Left cardiac atrium (tissue), 4 donors: ENCODE measurements at places on chromosomes 3 and 15.

DNA sequence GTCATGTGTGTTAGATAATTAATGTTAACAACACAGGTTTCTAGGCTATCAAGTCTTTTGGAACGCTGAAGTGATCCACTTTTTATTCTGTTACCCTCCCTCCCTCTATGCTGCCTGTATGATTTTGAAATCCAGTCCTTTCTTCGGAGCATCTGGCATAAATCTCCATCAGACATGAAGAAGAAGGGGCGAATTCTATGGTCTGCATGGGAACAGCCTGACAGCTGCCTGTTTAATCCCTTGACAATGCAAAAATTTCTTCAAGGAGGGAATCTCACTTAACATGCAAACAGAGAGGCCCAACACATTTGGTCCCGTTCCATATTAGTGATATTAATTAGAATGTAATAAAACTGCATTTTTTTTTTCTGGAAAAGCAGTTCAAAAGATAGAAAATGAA, 145.2 kb downstream of the VGLL3 start:
- no peak for DNase-seq

DNA sequence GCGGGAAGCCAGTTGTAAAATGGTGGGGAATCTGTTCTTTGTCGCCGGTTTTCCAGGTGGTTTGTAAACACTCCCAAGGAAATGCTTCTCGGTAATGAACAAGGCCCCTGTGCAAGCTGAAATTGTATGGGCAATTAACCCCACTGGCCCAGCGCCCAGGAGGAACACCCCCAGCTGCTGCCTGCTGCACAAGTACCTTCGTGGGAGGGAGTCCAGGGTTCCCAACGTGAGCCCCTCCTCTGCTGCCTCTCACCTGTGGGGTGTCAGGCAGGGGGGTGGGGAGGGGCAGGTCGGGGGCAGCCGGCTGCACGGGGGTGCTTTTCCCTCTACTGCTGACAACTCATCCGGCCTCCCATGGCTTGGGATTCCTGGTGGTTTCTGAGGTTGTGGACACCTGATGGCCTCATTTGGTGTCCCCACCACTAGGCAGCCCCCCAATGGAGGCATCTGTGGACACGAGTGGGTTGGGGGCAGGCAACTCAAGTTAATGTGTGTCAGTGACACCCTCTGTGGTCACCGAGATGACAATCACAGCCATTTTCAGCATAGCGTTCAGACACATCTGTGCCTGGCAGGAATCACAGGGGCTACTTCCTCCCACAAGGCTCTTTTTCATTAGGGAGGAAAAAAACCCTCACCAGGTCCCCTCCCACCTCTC, 35.6 kb upstream of the PRR23E start:
- DNase-seq, result no peak

- no peak for DNase-seq
Observed at GRCh38 chr15:71683411-71684274, 126.7 kb upstream of the NR2E3 start.

DNA sequence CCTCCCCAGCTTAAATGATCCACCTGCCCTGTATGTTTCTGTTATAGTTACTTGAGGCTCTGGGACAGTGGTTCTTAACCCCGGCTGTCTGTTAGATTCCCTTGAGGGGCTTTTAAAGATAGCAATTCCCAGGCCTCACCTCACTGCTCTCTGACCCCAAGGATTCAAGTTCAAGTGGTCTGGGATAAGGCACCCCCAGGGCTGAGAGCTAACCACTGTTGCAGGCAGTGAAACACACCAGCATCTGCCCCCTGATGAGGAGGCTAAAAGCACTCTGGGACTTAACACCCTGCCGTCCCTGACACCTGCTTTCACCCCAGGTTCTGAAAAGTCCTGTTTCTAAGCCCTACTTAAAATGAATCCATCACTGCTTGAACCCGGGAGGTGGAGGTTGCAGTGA, 103.7 kb downstream of the LRRK1 start:
- no peak for DNase-seq

DNA sequence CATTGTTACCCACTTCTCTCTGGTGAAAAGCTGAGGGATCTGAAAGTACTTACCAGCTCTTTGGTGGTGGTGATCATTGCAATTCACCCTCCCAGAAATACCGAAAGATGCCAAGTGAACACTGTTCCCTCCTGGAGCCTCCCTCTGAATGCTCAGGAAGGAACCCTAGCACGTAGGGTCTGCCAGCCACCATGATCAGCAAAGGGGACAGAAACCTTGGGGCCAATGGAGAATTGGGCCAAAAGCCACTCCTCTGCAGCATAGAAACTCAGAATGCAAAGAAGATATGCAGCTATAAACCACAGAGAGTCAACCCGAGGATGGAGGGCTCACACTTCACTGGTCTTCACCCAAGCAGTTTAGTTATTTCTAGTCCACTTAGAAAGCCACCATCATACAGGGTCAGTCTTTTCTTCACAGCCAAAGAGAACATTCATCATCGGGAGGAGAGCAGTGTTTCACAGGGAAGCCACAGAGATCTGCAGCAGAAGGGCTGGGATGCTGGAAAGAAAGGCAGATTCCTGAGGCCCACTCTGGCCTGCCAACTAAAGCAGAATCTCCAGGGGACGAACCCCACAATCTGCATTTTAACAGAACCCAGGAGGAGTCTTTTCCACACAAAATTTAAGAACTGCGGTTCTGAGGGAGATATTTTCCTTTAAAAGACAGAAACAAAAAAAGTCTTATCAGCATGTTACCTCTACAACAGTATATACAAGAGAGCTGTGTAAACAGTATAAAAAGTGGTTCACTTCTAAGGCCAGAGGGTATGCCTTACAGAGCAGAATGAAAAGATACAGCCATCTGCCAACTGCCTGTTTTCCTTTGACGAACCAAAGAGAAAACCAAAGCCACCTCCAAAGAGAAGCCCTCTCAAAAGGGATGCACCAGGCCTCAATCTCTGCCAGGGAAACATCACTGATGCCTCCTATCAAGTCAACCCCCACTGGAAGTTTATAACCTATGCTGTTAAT, 11.3 kb downstream of the TBC1D2B start:
- DNase-seq, result no peak

DNA sequence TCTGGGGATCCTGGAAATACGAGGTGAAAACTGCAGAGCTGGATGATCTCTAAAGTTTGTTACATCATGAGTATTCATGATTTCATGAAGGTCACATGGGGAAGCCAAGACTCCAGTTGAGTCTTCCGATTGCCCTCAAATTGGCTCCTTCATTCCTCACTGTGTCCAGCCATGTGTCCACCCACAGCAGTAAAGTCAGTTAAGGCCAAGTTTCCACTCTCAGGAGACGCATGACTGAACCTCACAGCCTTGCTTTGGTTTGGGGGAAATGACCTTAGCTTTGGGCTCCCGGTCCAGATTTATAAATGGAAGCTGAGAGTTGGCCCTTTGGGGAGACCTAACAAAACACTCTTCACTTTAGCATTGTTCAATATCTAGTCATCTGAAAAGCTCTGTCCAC, 289.7 kb upstream of the MCTP2 start:
- DNase-seq, result no peak

- DNase-seq, result no peak
Observed at GRCh38 chr3:149160754-149161300, 31.4 kb downstream of the HPS3 start.

GRCh38 chr3:135237371-135238143, 442.5 kb downstream of the EPHB1 start:
- DNase-seq, result no peak

DNA sequence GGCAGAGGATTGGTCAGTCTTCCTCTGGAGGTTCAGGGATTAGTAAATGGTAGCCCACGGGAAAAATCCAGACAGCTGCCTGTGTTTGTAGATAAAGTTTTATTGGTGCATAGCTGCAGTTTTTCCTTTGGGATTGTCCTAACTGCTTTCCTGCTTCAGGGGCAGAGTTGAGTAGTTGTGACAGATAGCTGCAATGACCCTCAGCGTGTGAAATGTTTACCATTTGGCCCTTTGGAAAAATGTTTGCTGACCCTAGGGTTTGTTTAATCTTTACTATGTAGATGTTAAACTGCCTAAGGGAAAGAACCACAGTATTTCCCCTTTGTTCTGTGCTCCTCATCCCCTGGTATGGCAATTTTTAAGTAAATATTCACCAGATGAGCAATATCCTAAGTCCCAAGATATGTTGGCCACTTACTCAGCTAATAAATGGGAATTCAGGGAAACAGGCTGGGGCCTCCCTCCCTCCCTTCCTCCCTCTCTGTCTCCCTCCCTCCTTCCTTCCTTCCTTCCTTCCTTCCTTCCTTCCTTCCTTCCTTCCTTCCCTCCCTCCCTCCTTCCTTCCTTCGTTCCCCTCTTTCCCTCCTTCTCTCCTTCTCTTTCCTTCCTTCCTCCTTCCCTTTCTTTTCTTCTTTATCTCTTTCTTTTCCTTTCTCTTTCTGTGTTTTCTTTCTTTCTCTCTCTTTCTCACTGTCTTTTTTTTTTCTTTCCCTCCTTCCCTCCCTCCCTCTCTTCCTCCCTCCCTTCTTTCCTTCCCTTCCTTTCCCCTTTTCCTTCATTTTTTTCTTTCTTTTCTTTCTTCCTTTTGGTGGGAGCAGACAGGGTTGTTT, 234.6 kb upstream of the BHLHE40 start:
- DNase-seq, result no peak

DNA sequence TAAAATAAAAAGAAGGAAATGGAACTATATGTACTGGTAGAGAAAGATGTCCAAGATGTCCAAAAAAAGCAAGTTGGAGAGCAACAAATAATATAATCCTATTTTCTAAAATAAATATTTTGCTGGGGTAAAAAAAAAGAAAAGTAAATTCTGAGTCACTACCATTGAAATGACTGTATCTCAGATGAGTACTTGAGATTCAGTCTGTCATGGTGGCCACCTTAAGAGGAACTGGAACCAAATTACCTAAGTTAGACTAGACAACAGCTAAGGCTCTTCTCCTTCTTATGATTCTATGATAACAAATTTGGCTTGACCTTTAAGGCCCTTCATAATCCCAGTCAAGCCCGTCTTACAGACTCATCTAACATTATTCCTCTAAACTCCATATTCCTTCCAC, 270.6 kb upstream of the HES1 start:
- DNase-seq, result no peak

DNA sequence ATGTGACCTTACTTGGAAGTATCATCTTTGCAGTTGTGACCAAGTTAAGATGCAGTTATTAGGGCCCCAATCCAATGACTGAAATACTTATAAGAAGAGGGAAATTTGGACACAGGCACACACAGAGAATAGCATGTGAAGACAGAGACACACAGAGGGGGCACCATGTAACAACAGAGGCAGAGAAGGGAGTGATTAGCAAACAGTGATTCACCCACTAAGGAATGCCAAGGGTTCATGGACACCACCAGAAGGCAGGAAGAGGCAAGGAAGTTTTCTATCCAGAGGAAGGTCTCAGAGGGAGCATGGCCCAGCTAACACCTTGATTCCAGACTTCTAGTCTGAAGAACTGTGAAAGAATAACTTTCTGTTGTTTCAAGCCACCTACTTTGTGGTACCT, 25.0 kb downstream of the SIDT1 start:
- no peak for DNase-seq

DNA sequence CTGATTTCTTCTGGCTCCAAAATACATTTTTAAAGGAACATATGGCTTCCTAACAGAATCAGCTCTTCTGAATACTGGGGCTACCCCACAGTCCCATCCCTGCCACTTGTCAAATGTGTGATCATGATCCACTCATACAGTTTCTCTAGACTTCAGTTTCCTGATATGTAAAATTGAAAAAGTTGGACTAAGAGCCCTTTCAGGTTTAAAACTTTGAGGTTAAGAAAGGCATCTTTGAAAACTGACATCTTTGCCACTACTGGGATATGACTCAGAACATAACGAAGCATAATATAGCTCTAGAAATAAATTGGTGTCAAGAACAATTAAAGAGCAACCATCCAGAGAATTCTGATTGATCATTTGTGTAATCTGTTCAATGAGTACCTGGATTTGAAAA, 248.3 kb downstream of the IL5RA start:
- DNase-seq, result no peak

DNA sequence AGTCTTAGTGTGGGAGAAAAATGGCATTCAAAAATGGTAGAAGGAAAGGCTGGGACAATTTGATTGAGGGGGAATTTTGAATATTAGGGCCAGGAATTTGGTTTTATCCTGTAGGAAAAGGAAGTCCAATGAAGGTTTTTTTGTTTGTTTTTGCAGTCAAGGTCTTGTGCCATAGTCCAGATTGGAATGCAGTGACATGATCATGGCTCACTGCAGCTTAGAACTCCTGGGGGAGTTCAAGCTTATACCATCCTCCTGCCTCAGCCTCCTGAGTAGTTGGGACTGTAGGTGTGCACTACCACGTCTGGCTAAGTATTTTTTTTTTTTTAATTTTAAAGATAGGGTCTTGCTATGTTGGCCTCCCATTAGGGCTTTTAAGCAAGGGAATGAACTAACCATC, 2.6 kb upstream of the SLC6A11 start:
- no peak for DNase-seq

DNA sequence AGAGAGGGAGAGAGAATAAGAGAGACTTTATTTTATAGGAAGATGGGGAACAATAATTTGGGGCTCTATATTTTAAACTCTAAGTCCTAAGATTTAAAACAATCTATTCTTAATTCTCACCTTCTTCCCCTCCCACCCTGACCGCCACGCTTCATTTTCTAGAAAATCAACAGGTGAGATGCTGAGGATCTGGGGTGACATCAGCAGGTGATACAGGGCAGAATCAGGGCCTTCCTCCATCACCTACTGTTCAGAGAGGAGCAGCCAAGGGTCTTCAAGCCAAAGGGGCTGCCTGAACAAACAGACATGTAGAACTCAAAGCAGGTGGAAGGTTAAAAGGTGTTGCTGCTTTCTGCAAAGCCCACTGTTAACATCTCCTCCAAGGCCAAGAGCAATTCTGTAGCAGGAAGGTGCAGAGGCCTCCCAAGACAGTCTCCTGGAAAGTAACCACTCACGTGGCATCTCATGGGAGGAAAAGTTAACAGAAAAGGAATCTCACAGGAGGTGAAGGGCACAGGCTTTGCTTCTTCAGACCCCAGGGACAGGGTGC, 183.6 kb upstream of the TLE3 start:
- no peak for DNase-seq

DNA sequence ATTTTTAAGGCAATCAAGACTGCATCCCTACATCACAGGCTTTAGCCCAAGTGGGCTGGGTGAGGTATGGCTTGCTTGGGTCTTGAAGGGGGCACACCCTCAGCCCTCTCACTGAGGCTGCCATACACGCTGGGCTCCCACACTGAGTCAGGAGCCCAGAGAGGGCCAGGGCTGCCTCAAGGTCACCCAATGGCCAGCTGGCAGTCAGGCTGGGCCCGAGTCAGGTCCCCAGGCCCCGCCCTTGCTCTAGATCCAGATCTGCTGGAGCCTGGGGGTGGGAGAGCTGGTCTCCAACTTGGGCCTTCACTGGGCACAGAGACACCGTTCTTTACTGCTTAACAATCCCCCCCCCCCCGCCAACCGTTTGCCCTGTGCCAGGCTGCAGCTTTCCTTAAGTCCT, 88.1 kb downstream of the IQSEC1 start:
- no peak for DNase-seq

DNA sequence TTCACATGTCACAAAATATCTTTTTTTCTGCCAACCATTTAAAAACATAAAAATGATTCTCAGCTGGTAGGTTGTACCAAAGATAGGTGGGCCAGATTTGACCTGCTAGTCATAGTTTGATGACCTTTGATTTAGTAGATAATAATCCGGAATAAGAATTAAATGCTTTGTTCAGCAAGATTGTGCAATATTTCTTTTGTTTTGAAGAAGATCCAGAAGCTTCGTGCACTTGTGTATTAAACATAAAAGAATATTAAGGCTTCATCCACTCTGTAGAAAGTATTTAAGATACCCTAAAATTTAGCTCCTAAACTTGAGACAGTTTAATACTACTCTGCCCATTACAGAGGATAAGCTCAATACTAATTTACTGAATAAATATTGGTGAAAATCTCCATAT, 258.4 kb downstream of the ADAMTSL3 start:
- DNase-seq, result no peak

GRCh38 chr15:97470417-97470816, 490.1 kb upstream of the ARRDC4 start:
- no peak for DNase-seq
